ENCODE measurements at places on chromosomes 7 and 10. TPM values are rescaled to one million over a fixed set of nuclear protein-coding genes. Genes with fewer than 3 reads are reported as not detected.

PTPRN2 gene
- 4.2 TPM for total RNA-seq

HOXA11 gene
- not detected for total RNA-seq

PON3 gene
- total RNA-seq: not detected

OR13A1 gene
- total RNA-seq: not detected

LRRTM3 gene
- not detected for total RNA-seq

DRGX gene
- total RNA-seq: not detected

FAM25G gene
- not detected for total RNA-seq

RPEL1 gene
- under 0.01 TPM for total RNA-seq

NRG3 gene
- not detected for total RNA-seq

YAE1 gene
- 19.0 TPM for total RNA-seq

SYT15 gene
- total RNA-seq: not detected

All from cardiac atrium fibroblast (primary cell).